ENCODE measurements at places on chromosomes 7 and 10.

- DNase-seq: no peak
Observed at GRCh38 chr7:121451367-121452094, 55.4 kb upstream of the FAM3C start.

GRCh38 chr10:48526011-48526821 is 78.7 kb downstream of the ARHGAP22 start:
- DNase-seq: no peak

DNA sequence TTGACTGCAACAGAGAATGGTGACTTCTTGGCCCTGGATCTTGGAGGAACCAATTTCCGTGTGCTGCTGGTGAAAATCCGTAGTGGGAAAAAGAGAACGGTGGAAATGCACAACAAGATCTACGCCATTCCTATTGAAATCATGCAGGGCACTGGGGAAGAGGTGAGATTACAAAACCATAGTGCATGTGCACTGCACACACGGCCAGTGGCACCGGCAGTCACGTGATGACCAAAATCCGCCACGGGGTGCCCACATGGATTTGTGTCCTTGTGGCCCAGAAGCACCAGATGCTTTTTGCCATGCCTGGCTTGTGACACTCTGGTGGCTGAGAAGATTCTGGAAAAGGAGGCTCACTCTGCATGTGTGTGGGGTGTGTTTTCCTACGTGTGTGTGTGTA is 32.4 kb downstream of the TACR2 start:
- DNase-seq: no peak

GRCh38 chr7:155984028-155984580 is 171.8 kb upstream of the SHH start:
- DNase-seq: no peak

- no peak for DNase-seq
Observed at GRCh38 chr10:75911426-75911825, 480.0 kb downstream of the LRMDA start.

GRCh38 chr10:22791665-22792064 is 77.3 kb upstream of the PIP4K2A start:
- DNase-seq: no peak

DNA sequence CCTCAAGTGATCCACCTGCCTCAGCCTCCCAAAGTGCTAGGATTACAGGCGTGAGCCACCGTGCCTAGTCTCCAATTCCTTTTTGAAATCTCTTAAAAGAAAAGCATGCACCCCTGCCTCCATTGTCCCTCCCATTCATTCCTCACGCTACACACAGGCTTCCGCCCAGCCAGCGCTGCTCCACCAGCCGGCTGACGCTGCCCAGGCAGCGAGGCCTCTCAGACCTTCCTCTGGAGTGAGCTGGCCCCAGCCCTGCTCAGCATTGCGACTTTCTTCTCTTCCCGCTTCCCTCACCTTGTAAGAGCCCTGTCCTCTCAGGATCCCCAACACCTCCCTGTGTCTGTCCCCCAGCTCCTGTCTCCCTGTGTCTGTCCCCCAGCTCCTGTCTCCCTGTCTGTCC is 23.6 kb downstream of the RGS10 start:
- DNase-seq: no peak

- DNase-seq: no peak
Observed at GRCh38 chr10:25849988-25850387, 84.0 kb upstream of the MYO3A start.
